ENCODE measurements at places on chromosomes 6 and 20.

DNA sequence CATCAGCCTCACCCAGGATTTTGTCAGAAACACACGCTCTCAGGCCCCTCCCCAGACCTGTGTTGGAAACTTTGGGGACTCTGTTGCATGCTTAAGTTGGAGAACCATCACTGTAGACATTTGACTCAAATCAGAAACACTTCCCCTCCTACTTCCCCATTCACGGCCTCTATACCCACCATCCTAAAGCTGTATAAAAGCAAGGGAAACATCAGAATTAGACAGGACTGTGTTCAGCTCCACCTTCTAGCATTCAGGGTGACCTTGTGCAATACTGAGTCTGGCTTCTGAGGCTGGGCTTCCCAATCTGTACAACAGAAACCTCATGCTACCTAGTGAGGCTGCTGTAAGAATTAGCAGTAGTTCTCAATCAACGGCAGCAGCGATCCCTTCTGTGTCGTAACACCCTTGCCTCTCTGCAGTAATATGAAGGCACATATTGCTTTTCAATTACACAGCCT is 252.3 kb downstream of the LY86 start:
- peak; percentile 60 for DNase-seq

DNA sequence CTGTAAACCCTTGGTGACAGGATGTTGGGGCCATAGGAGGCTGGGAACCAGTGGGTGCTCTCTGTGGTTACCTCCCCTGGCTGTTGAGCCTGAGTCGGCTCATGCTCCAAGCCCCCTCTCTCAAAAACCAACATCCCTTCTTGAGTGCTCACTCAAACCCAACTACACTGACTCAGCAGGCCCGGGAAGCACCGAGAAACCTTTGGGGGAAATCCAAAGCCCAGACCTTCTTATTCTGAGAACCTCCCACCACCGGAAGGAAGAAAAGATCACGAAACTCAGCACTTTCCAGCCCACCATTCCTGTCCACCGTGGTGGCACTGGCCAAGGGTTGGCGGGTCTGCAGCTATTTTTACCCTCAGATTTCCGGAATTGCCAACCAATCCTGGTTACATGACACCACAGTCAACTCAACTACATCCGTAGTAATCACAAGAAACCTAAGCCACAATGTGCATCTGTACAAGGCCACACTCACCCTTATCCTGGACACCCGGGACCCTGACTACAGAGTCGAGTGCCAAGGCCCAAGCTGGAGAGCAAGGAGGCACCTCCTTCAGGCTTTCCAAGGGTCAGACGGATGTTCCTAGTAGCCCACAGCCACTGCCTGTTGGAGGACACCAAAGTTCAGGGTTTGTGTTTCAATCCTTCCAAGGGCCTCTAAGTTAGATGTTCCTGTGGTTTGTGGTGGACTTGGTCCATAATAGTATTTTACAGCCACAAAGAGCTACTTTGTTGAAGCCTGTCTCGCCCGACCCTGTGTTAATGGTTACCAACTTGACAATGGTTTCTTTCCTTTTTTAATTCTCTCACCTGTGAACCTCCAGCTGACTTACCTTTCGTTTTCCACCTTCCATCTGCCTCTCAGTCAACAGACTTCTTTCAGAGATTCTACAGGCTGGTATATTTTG is 317.0 kb downstream of the CDC5L start:
- no peak for DNase-seq

DNA sequence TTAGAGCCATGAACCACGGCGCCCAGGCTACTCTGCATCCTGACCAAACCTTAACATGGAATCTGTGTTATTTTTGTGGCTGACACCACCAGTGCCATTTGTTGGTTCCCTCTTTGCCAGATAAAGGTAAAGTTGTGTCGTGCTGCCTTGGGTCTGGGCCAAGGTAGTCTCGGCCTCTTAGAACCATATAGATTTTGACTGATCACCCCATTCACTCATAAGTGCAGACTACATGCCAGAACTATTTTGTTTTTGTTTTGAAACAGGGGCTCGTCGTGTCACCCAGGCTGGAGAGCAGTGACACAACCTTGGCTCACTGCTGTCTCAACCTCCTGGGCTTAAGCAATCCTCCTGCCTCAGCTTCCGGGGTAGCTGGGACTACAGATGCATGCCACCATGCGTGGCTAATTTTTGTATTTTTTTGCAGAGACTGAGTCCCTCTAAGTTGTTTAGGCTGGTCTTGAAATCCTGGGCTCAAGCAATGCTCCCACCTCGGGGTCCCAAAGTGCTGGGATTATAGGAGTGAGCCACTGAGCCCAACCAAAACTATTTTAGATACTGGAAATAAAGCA is 19.2 kb upstream of the RIPOR3 start:
- DNase-seq = peak; percentile 29

GRCh38 chr20:57782631-57783041 is 72.8 kb upstream of the PMEPA1 start:
- DNase-seq = no peak
